EH (cell line): ENCODE measurements at places on chromosomes 16 and 17.

DNA sequence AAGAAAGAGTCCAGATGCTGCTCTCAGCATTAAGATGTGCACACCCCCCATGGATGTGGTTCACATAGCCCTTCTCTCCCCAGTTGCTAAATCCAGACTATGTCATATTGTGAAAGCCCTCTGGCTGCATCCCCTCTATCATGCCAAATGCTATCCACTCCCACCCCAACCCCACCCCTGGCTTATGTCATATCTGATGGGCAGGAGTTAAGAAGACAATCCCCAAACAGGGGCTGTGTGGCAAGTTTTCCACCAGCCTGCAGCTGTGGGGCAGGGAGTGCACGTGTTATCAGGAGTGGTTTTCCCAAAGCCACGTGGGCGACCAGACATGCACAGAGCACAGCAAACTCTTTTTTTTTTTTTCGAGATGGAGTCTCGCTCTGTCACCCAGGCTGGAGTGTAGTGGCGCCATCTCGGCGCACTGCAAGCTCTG is 10.0 kb downstream of the FAM117A start:
- no peak for DNase-seq

DNA sequence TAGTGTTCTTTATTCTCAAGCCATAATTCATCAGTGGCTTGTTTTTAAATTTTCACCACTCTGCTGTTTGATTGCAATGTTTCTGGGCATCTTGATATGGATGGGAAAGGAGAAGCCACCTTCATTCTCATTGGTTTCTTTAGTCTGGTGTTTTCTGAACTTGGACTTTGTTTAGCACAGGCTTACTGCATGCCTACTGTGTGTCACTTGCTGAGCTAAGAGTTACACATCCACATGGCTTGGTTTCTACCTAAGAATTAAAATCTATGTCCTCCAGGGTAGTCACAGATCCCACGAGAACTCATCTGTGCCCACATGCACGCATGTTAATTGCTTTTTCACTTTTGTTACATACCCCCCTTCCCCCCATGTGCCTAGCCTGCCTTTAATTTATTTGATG is 4.6 kb downstream of the CMIP start:
- DNase-seq, result no peak

GRCh38 chr16:84839956-84840355 is 20.2 kb downstream of the CRISPLD2 start:
- peak; percentile 97 for DNase-seq

- DNase-seq, result peak; percentile 100
These were observed 28.0 kb upstream of the SNN start for GRCh38 chr16:11639925-11640899.

GRCh38 chr17:40564883-40565768 is at the start of gene CCR7:
TSS of gene CCR7 (minus strand) at chr17:40565472. CDS start at chr17:40565409, 63 bp downstream.
- DNase-seq, result no peak

DNA sequence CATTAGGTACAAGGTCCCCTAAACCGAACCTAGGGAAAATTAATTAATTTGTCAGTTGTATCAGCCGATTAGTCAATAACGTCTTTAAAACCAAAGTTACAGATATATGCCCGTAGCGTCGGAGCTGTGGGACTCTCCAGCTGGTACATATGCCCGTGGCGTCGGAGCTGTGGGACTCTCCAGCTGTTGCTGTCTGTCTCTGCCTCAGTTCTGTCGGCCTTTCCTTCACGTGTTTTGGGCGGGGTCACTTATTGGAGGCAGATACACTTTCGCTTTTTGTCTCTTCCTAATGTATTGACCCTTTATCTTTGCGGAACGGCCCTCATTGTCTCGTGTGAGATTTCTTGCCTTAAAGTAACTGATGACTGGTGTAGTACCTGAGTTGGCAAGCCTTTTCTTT is 62.0 kb upstream of the ZNF750 start:
- DNase-seq, result no peak

DNA sequence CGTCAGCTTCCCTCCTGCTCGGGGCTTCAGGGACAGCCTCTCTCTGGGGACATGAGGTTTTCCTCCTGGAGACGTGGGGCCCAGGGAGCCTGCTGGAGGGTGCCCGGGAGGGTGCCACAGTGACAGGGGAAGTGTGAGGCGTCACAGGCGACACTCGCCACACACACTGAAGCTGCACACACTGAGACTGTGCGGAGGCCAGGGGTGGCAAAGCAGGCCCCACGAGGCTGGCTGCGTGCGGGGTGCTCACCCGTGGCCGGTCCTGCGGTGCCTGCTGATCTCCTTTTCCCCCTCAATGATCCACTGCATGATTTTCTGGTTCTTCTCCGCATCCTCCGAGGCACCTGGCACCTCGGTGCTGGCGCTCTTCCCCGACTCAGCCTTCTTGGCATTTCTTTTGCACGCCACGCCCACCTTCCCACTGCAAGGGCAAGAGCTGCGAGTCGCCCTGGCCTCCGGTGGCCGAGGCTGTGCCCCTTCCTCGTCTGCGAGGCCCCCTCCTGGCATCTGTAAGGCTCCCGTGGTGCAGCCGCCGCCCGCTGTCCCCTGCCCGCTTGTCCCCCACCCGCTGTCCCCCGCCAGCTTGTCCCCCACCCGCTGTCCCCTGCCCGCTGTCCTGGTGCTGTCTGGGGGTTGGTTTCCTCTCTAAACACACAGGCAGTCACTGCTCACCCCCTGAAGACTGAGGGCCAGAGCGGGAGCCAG is 14.0 kb downstream of the PDIA2 start:
- DNase-seq, result no peak

DNA sequence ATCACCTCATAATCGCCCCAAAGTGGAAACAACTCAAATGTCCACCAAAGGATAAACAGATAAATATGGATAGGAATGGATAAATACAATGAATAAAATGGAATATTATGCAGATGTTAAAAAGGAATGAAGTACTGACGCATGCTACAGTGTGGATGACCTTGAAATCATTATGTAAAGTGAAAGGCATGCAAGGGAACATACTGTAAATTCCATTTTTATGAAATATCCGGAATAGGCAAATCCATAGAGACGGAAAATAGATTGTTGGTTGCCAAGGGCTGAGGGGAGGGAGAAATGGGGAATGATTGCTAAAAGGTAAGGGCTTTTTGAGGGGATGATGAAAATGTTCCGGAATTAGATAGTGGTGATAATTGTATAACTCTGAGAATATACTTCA is 36.0 kb downstream of the STAT5B start:
- DNase-seq, result no peak

- no peak for DNase-seq
These were observed 25.4 kb upstream of the NFATC3 start for GRCh38 chr16:68059804-68060203.

GRCh38 chr17:45096926-45097325 is 35.4 kb downstream of the PLCD3 start:
- DNase-seq, result no peak

DNA sequence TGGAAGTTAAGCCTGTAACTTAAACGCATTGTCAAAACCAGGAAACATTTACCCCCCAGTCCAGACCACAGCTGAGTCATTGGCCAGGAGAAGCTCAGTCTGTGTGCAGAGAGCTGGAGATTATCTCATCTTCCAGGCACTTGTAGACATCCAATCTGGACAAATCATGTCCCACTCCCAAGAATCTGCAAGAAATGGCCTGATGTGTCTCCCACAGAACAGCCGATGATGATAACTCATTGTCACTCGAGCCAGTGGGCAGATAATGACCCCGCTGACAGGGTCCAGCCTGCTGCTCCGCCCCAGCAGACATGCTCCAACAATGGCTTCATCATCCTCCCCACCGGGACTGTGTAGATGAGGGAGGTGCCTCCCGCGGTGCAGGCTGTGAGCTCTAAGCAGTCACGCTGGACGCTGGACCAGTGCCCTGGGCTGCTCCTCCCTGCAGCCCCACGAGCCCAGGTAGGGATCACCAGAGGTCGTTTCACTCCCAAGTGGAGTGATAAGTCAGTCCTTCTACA is 322.5 kb downstream of the C16orf95 start:
- DNase-seq, result peak; percentile 93

DNA sequence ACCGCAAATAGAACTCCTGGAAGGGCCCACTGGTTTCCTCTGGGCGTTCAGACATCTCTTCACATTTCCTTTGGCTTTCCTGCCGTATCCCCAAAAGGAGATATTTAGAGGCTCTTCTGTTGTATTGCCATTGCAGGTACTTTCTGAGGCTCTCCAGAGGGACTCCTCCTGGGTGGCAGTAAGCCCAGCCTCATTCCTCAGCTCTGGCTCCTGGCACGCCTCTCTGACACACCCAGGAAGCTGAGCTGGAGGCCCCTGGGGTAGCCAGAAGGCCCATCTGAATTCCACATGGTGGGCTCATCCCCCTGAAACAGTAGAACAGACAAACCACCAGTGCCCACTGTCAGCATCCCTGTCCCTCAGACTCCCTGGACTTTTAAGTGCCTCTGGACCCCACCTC is 206.7 kb downstream of the PARN start:
- DNase-seq, result peak; percentile 37

GRCh38 chr17:79974566-79975497 is 60.8 kb downstream of the TBC1D16 start:
- DNase-seq, result no peak

- DNase-seq, result peak; percentile 72
These were observed 787 bp downstream of the CTCF start for GRCh38 chr16:67562918-67563707.

DNA sequence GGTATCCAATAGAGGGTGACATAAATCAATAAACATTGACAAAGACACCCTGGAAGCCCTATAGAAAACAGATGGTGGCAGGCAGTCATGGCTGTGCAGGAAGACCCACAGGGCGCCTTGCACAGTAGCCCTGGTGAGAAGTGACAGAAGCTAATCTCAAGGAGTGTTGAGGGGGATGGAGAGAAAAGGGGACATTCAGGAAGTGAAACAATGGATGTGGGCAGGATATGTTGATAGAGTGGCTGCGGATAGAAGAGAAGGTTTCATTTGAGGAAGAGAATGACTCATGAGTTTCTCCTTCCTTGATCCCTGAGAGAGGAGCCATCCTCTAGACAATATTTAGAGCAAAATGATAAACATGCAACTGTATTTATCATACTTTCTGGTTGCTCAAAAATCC is 468.8 kb upstream of the HSBP1 start:
- DNase-seq, result peak; percentile 49

GRCh38 chr16:50480206-50480605 is 68.0 kb upstream of the NKD1 start:
- no peak for DNase-seq

DNA sequence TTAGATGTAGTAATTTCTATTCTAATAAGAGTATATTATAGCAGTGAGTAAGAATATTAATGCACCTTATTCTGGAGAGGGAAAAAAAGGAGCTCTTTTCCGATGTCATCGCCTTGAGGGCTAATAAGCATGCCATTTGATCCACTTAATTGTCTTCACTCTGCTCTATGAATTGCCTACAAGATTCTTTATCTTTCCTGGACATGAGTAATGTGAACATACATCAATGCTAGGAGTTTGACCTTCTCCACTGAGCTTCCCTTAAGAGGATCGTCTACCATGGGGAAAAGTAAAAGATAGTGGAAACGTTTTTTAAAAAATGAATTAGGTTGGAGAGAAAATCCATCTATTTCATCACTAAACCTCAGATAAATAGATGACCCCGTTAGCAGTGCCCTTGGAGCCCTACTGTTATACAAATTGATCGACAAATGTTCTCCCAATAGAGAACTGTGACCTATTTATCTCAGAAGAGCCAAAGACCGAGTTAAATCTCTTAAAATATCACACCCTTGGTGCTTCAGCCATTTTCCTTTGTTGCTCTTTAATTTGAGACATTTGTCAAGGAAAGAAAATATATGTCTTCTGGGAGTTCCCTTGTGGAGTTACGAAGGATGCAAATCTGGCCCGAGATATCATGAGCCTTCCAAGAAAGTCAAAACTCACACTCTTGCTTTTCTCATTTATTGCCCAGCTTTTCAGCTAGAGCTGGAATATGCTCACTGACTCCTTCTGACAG is 898.5 kb downstream of the KCNJ2 start:
- no peak for DNase-seq

GRCh38 chr17:51391982-51392654 is 131.8 kb downstream of the UTP18 start:
- DNase-seq, result no peak

- DNase-seq, result no peak
These were observed 221.6 kb downstream of the GSG1L start for GRCh38 chr16:27841911-27842310.

GRCh38 chr17:63477480-63478440 is 899 bp downstream of the ACE start:
- DNase-seq, result peak; percentile 32

DNA sequence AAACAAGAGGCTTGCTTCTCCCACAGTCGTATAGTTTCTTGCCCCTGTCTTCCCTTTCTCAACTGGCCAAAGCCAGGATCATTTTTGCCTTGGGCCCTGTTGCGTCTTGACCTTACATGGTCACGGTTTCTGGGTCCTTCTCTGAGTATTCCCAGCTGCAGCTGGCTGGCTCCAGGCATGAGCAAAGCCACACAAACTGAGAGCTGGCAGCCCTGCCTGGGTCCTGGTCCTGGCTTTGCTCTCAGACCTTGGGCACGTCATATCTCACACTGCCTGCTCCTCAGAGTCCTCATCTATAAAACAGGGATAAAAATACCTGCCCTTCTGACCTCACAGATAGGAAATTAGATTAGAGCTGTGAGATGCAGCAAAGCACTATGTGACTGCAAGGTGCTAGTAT is 277.6 kb downstream of the CBLN1 start:
- no peak for DNase-seq

GRCh38 chr17:82134101-82134500 is 36.1 kb upstream of the FASN start:
- no peak for DNase-seq

DNA sequence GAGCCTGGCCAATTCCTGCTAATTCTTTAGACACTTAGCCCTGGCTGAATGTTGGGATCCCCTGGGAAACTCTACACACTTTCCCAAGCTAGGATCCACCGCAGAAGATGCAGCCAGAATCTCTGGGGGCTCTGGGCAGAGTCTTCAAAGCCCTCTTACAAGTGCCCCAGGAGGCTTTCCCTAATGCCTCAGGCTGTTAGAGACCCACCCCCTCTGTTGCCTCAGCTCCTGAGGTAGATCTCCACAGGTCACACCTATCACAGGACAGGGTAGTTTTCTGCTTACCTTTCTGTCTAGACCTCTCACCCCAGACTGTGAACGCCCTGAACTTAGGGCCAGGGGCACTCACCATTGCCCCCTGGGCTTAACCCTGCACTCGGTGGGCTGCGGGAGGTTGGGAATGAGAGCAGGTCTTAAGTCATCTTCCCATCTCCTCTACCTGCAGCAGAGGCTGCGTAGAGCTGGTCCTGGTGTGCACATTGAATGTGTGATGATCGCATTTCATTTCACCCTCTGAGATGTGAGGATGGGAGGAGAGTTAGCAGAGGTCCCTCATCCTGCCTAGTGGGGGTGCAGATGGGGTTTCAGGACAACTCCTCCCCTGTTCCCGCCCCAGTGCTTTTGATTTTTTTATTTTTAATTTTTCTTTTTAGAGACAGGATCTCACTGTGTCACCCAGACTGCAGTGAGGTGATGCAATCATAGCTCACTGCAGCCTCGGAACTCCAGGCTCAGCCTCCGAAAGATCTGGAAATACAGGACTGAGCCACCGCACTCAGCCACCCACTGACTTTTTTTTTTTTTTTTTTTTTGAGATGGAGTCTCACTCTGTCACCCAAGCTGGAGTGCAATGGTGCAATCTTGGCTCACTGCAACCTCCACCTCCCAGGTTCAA is 89.0 kb upstream of the LHX1 start:
- DNase-seq, result no peak
